ENCODE measurements at places on chromosomes 1 and 21.

- DNase-seq = no peak
Observed at GRCh38 chr1:195326325-195326724, 1281.9 kb downstream of the KCNT2 start.

GRCh38 chr1:145961425-145962156 lies 2.8 kb downstream of the ANKRD34A start:
- peak; percentile 57 for DNase-seq

GRCh38 chr1:234262754-234263105 lies 110.5 kb upstream of the COA6 start:
- DNase-seq = no peak

DNA sequence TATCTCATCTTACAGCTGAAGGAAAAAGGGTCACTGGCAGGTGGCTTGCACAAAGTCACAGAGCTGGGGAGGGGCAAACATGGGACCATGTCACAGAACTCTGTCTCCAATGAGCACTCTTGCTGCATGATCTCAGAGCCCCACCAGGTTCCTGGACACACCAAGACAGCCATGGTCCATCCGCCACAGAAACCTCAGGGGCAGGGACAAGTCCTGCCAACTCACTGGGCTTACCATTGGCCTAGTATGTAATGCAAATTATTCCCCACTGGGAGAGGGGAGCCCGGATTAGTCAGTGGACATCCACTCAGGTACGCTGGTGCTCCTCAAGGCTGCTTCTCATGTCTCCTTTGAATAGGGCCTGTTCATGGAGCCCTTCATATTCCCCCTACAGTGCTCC lies 14.2 kb downstream of the S100A7A start:
- no peak for DNase-seq

- DNase-seq = no peak
Observed at GRCh38 chr21:42395302-42395701, 550 bp downstream of the TMPRSS3 start.

- DNase-seq = no peak
Observed at GRCh38 chr1:173478094-173478674, 1.0 kb downstream of the PRDX6 start.

DNA sequence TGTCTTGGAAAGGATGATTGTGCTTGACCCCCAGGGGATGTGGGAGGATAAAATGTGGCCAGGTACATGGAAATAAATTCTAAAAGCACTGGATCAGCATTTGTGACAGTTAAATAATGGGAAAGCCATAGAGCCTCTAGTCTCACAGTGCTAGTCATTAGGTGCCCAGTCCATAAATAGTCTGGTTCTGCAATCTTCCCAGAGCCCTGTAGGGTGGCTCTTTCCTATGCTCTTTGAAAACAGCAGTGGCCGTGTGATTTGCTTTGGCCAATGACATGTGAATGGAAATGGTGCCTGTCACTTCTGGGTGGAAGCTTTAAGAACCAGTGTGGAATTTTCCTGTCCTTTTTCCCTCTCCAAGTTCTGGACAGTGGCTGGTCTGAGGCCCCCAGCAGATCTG lies 113.2 kb downstream of the TRABD2B start:
- no peak for DNase-seq

DNA sequence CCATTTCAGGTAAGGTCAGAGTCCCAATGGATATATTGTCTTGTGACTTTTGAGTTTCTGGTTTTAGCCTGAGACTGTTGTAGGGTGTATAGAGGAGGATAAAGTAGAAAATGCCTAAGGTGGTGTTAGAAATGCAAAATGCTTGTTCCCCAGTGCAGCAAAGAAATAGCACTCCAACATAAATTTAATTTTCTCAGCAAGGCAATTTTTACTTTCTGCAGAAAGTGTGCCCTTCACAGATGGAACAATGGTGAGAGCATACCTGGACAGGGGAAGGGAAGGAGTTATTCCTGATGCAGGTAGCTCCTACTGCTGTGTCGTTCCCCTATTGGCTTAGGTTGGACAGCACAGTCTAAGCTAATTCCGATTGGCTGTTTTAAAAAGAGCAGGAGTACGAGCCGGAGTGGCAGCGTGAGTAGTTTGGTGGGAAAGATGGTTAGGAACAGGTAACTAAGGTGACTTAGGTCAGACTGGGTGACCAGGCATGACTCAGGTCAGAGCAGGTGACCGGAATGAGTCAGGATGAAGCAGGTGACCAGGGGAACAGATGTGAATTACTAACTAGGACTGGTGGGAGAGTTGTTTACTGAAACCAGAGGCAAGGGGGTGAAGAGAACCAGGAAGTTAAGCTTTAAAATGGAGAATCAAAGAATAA lies 21.5 kb downstream of the SPATA45 start:
- DNase-seq = no peak

DNA sequence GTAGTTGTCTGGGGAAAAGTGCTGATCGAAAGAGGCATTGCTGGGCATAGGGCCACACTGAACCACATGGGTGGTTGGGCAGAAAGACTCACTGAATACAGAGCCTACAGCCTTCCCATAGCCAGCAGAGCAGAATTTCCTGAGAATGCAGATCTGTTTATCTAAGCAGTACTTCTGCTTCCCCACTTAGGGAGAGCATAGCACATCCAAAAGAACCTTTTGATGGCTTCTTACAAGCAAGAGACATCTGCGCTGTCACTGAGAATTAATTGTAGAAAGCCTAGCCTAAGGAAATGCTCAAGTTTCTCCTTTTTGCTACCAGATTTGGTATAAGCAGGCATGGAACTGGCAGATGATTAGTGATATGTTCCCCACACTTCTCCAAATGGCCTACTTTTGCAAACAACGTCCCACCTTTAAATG lies 13.0 kb upstream of the KLHDC8A start:
- no peak for DNase-seq
